ENCODE measurements at places on chromosomes 1 and 21.

DNA sequence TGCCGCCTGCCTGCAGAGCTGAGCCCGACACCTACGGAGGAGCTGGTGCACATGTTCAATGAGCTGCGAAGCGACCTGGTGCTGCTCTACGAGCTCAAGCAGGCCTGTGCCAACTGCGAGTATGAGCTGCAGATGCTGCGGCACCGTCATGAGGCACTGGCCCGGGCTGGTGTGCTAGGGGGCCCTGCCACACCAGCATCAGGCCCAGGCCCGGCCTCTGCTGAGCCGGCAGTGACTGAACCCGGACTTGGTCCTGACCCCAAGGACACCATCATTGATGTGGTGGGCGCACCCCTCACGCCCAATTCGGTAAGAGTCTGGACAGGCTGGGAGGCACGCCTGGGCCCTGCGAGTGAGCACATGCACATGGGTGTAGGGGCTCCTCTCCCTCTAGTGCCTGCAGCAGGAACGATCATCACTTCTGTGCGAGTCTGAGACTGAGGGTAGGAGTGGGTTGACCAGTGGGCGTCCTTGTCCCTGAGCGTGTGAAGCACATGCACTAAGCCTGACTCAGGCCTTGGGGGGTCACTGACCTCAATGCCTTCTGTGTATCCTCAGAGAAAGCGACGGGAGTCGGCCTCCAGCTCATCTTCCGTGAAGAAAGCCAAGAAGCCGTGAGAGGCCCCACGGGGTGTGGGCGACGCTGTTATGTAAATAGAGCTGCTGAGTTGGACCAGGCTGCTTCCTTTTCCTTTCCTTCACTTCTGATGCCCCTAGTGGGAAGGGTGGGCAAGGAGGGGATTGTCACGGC is 6.9 kb downstream of the DMAP1 start:
- DNase-seq, result no peak

DNA sequence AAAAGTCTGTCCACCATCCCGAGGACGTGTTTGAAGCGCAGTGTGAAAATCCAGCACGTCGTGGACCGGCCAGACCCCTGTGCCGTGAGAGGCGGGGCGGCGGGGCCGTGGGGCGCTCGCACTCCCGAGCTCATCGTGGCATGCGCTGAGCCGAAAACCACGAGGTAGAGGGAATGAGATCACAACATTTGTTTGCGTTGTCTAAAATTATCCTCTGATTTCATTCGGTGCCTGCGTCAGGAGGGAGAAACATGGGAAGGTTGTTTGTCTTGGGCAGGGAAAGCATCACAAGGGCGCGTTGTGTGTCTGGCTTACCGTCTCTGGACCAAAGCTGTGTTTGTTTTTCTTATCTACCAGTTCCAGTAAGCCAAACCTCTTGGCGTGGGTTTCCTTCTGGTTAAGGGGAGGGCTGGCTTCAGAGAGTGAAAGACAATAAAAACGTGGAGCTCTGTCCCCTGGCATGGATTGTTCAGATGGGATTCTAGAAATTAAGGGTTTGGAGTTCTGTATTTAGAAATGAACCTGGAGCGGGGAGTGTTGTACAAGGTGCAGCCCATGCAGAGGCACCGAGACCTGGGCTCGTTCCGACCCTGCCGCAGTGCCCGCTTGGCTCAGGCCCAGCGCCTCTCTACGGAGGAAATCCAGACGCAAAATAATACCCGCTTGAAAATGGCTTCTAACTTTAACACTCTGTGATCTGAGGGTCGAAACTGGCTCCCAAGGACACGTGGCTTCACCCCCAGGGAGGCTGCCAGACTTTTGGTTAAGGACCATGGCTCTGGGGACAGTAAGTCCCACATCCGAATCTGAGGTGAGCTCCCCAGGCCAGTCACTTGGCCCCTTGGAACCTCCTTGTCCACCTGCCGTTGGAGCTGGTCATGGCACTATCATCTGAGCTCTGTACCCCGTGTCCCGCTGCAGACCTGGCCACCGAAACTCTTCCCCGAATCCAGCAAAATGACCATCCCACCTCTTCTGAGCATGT is 68.7 kb upstream of the FAM3B start:
- no peak for DNase-seq

GRCh38 chr1:91383456-91383855 is 21.2 kb downstream of the HFM1 start:
- no peak for DNase-seq

DNA sequence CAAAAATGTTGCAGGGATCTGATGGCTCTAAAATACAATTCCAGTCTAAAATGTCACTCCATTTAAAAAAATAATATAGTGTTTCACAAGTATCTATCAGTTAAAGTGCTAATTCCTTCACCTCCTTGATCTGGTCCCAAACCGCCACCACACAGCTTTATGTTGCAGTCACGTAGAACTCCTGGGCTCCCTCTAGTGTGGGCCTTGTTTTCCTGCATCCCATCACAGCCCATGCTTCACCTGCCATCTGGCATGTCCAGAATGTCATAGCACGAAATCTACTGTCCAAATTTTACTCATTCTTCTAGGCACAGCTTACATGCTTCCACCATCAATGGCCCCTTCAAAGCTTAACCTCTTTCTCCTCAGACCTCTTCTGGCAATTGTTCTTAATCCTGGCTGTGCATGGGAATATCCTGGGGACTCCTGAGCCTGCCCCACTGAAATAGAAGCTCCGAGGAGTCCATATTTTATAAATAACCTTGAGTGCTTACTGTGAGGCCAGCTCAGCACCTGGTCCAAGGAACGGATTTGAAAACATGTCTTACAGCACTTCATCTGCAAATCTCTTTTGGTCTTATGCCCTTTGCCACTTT is 15.5 kb downstream of the FYB2 start:
- DNase-seq, result peak; percentile 2

DNA sequence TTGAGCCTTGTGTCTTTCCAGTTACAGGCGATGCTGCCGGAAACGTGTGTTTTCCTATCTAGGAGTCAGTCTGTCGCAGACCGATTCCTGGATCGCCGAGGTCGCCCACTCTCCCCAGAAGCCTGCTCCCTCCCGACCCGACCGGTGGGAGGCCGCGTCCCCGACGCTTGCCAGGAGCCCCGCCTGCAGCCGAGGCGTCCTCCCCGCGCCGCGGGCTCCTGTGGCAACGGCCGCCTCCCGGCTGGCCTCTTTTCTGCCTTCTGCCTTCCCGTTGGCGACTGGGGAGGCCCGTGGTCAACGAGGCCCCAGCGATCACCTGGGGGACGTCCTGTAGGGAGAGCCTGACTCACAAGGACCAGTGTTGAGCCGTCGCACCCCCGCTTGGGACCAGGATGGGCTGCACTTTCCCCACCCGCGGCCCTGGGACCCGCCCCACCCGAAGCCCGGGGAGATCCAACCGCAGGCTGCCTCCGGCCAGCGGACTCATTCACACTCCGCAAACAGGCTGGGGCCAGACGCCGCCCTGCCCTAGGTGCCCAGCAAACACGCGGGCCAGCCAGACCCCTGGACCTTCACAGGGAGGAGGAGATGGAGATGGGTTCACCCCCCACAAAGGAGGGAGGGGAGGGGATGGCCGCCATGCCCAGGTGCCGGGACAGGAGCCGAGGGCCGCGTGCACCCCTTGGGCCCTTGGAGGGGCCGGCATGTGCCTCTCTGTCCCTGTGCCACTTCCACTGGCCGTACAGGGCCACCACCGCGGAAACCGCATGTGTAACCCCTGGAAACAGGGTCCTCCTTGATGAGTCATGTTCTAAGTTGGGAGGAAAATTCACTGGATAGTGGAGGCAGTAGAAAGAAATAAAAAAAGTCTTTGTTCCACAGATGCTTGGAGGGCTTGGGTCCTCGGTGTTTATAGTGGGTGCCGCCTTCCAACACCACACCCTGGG is 7.2 kb upstream of the COL6A1 start:
- DNase-seq, result no peak

Data from NCI-H146 (cell line).